ENCODE measurements at places on chromosomes 3 and 15. TPM values are rescaled to one million over a fixed set of nuclear protein-coding genes. Genes with fewer than 3 reads are reported as not detected.

STRIT1 gene
- not detected for total RNA-seq

EXD1 gene
- total RNA-seq, result not detected

HCN4 gene
- total RNA-seq, result not detected

CA12 gene
- 0.15 TPM for total RNA-seq

ZNF80 gene
- 0.29 TPM for total RNA-seq

SLC24A5 gene
- not detected for total RNA-seq

ITIH1 gene
- total RNA-seq, result not detected

HRG gene
- total RNA-seq, result not detected

BCL2A1 gene
- 298 TPM for total RNA-seq

EXOG gene
- total RNA-seq, result 18.8 TPM

HIGD2B gene
- total RNA-seq, result 0.18 TPM

PLSCR2 gene
- not detected for total RNA-seq

KNL1 gene
- total RNA-seq, result 2.9 TPM

XCR1 gene
- not detected for total RNA-seq

NMNAT3 gene
- 2.7 TPM for total RNA-seq

C2CD4A gene
- 0.69 TPM for total RNA-seq

PLOD2 gene
- 0.71 TPM for total RNA-seq

PCCB gene
- 40.5 TPM for total RNA-seq

SEMA5B gene
- not detected for total RNA-seq

ALS2CL gene
- 1.4 TPM for total RNA-seq

BNC1 gene
- not detected for total RNA-seq

C3orf22 gene
- total RNA-seq, result not detected

SV2B gene
- 0.03 TPM for total RNA-seq

A4GNT gene
- not detected for total RNA-seq

FANCD2OS gene
- not detected for total RNA-seq

CSTA gene
- not detected for total RNA-seq

UPK1B gene
- not detected for total RNA-seq

GRIP2 gene
- total RNA-seq, result not detected

GOLGA8O gene
- 0.16 TPM for total RNA-seq

ATP1B3 gene
- 266 TPM for total RNA-seq

Data from activated T-cell treated with anti-CD3 and anti-CD28 coated beads, Interleukin-2, amount 50 U/mL, for 4 hours (primary cell).